HCT116 (cell line): ENCODE measurements at places on chromosomes 11 and 22.

DNA sequence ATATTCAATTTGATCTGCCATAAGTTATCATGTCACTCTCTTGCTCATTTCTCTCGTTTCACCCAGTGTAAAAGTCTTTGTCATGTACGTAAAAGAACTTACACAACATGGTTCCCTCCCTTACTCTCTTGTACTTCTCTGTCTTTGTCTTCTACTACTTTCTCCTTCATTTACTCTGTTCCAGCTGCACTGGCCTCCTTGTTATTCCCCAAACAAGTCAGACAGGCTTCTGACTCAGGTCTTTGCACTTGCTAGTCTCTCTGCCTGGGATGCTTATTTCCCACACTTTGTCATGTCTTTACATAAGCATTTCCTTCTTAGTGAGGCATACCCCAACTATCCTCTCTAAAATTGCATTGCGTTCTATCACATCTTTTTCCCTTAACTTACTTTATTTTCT lies 117.3 kb downstream of the CYP2R1 start:
- no peaks in the 10 kb centered on the region for H3K27me3 ChIP-seq
- no peaks in the 10 kb centered on the region for H3K4me1 ChIP-seq
- H3K4me3 ChIP-seq = no peak overlapping the region
- no peak for DNase-seq

- H3K27ac ChIP-seq = no peak overlapping the region
- no peaks in the 10 kb centered on the region for H3K4me1 ChIP-seq
- H3K4me3 ChIP-seq = no peak overlapping the region
- H3K27me3 ChIP-seq = no peaks in the 10 kb centered on the region
Measured at GRCh38 chr11:2591805-2592204, 108.0 kb downstream of the KCNQ1OT1 start.

- no peak for DNase-seq
- H3K4me3 ChIP-seq = no peak overlapping the region
- no peaks in the 10 kb centered on the region for H3K36me3 ChIP-seq
- no peaks in the 10 kb centered on the region for H3K27me3 ChIP-seq
- H3K27ac ChIP-seq = no peak overlapping the region
Measured at GRCh38 chr22:40748388-40749355, 69.4 kb downstream of the MCHR1 start.

DNA sequence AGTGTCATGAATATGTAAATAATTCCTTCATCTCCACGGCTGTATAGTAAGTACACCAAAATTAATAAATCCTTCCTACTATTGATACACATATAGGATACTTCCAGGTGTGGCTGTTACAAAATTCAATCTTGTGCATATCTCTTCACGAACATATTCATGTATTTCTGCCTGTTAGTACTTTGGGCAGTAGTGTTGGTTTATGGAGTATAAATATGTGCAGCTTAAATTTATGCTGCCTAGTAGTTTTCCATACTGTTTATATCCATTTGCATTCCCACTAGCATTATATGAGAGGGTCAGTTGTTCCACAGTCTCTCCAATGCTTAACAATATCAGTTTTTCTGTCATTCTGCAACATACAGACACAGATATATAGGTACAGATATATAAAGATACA lies 3.9 kb upstream of the OR5M8 start:
- H3K27me3 ChIP-seq = no peaks in the 10 kb centered on the region
- no peaks in the 10 kb centered on the region for H3K36me3 ChIP-seq
- no peak overlapping the region for H3K27ac ChIP-seq
- DNase-seq = no peak

- H3K36me3 ChIP-seq = no peaks in the 10 kb centered on the region
- no peaks in the 10 kb centered on the region for H3K4me1 ChIP-seq
- H3K27me3 ChIP-seq = no peaks in the 10 kb centered on the region
- H3K27ac ChIP-seq = no peak overlapping the region
- no peak for DNase-seq
- no peak overlapping the region for H3K4me3 ChIP-seq
Measured at GRCh38 chr11:5643585-5643984, 18.8 kb downstream of the TRIM34 start.

DNA sequence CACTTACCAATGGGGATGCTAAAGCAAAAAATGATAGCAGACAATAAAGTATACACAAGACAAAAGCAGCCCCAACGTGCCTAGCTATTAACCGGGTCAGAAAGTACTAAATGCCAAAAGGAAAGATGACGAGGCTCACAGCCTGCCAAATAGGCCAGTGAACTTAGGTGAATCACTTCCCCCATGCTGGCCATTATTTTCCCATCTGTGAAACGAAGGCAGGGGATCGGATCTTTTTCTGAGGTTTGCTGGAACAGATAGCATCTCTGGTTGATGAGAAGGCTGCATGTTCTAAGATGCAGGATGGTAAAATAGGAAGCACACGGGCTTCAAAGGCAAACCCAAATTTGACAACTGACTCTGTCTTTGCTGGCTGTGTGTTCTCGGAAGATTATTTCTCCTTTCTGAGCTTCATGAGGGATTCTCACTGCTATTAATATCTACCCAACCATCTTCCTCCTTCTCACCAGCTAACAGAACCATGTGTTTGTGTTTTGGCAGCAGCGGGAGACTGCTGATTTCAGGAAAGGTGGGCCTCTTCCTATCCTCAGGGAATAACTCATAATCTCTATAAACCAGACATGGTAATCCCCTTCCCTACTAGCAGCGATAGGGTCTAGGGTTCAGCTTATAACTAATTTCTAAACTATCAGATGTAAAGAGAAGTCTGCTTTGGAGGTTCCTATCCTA lies 390.7 kb downstream of the LARGE1 start:
- H3K36me3 ChIP-seq = no peaks in the 10 kb centered on the region
- H3K27ac ChIP-seq = no peak overlapping the region
- no peak for DNase-seq
- H3K4me1 ChIP-seq = no peaks in the 10 kb centered on the region

DNA sequence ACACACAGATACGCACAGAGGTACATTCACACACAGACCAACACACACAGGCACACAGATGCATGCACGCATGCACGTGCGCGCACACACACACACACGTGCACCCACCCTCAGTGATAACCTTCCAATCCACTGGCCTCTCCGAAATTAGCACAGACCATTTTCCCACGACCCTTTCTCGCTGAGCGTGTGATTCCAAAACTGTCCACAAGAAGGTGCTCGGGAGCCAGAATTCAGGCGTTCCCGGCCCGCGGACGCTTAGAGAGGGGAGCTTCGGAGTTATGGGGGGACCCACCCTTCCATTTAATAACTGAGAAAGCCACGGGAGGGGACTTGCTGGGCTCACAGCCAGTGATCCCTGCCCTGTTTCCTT lies 33.8 kb upstream of the SLC35C1 start:
- no peaks in the 10 kb centered on the region; the same call in 1 of the 2 replicates for H3K27me3 ChIP-seq
- DNase-seq = peak; percentile 50
- peak overlapping the region; percentile 63 for H3K4me3 ChIP-seq
- H3K36me3 ChIP-seq = no peaks in the 10 kb centered on the region
- no peaks in the 10 kb centered on the region for H3K4me1 ChIP-seq

GRCh38 chr11:133927690-133928627 lies 28.8 kb downstream of the IGSF9B start:
- H3K36me3 ChIP-seq = 0 out of 2 replicates have a peak, but pooled peaks cover 6% of the 10 kb centered on the region
- H3K4me1 ChIP-seq = peaks cover 11% of the 10 kb centered on the region
- no peak overlapping the region for H3K4me3 ChIP-seq
- no peak for DNase-seq
- H3K27me3 ChIP-seq = no peaks in the 10 kb centered on the region
- H3K27ac ChIP-seq = no peak overlapping the region

- no peaks in the 10 kb centered on the region for H3K36me3 ChIP-seq
Measured at GRCh38 chr11:107180236-107180635, 162.0 kb upstream of the GUCY1A2 start.

GRCh38 chr11:9700105-9700801 lies 36.4 kb downstream of the SWAP70 start:
- H3K27me3 ChIP-seq = no peaks in the 10 kb centered on the region
- H3K4me1 ChIP-seq = no peaks in the 10 kb centered on the region
- H3K4me3 ChIP-seq = no peak overlapping the region
- DNase-seq = no peak
- H3K36me3 ChIP-seq = no peaks in the 10 kb centered on the region

- no peak overlapping the region for H3K27ac ChIP-seq
- no peak for DNase-seq
- H3K4me3 ChIP-seq = no peak overlapping the region
- H3K27me3 ChIP-seq = no peaks in the 10 kb centered on the region
Measured at GRCh38 chr11:64000026-64000739, 13.9 kb downstream of the OTUB1 start.

DNA sequence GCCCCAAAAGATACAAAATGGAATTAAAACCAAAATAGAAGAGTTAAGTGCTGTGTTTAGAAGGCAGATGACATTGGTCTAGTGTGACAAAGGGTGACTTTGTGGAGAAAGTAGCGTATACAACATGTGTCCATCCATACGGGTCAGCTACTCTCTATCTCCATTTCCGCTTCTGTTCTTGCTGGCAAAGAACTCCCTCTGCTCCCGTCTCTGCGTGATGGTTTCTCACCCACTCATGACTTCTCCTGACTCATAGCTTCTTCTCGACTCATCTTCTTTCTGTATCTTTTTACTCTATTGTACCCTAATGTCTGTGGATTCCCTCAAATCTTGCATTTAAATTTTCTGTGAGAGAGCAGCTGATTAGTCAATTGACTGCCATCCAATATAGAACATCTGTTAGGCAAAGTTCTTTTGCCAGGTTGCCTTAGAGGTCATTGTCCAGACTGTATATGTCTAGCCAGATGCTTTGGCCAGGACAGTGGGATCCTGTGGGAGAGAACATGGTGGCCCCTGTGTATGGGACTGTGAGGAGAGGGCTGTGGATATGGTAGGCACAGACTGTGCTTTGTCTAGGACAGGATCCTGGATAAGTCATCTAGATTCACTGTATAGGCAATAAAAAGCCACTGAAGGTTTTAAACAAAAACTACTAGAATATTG lies 28.4 kb downstream of the MMP13 start:
- H3K36me3 ChIP-seq = no peaks in the 10 kb centered on the region
- H3K4me3 ChIP-seq = no peak overlapping the region
- no peaks in the 10 kb centered on the region; the same call in 1 of the 2 replicates for H3K27me3 ChIP-seq
- no peak overlapping the region for H3K27ac ChIP-seq
- no peaks in the 10 kb centered on the region for H3K4me1 ChIP-seq

DNA sequence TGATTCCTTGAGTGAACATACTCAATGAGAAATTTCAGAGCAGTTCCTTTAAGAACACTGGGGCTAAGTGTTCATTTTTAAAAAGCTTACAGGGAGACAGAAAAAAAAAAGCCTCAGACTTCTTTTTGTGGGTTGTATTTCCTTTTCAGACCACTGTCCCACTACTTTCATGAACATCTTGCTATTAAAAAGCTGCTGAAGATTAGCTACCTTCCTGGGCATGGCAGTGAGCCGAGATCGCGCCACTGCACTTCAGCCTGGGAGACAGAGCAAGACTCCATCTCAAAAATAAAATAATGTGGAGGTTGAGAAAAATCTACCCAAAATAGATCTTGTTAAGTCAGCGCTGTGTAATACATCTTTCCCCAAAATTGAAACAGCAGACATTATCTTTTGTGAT lies 10.8 kb downstream of the TRAF6 start:
- no peak overlapping the region for H3K27ac ChIP-seq
- no peak for DNase-seq
- H3K4me3 ChIP-seq = no peak overlapping the region
- H3K27me3 ChIP-seq = no peaks in the 10 kb centered on the region
- H3K36me3 ChIP-seq = peaks cover 9% of the 10 kb centered on the region
- H3K4me1 ChIP-seq = peaks cover 13% of the 10 kb centered on the region

DNA sequence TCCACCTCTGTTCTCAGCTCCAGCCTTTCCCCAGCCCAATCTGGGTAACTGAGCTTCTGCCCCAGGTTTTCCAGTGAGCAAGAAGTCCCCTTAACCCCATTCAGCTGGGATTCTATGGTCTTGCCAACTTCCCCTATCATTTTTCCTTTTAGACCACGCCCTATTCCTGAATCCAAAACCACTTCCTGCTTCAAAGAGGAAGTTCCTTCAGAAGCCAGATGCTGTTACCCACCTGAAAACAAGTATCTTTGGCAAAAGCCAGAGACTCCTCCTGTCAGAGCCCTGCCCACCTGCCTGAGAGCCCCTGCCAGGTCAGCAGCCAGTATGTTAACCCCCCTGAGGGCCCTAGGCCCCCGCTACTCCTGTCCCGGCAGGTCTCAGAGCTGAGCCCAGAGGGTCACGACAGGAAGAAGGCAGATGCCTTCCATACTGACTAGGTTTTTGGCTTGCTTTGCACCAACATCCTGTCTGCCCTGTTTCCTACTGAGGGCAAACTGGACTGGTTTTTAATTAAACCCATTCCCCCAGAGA lies 20.3 kb upstream of the MICAL2 start:
- DNase-seq = peak; percentile 54
- H3K4me1 ChIP-seq = peaks cover 48% of the 10 kb centered on the region
- peak overlapping the region; percentile 86 for H3K27ac ChIP-seq
- no peaks in the 10 kb centered on the region for H3K36me3 ChIP-seq

DNA sequence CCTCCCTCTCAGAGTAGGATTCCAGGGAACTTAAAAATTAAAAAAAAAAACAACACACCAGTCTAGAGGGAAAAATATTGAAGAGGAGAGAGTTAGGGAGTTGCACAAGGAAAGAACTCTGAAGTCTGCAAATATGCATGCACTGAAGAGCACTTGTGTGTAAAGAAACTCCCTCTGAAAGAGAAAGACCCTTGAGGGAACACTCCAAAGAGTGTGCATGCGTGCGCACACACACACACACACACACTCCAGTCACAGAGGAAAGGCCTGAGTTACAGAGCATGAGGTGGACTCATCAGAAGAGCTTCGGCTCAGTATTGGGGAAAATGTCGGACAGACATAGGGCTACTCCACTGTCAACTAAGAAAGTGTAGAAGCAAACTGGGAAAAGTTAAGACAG lies 30.1 kb downstream of the GGTLC2 start:
- DNase-seq = no peak
- H3K27ac ChIP-seq = no peak overlapping the region
- no peaks in the 10 kb centered on the region for H3K4me1 ChIP-seq
- no peaks in the 10 kb centered on the region for H3K36me3 ChIP-seq

DNA sequence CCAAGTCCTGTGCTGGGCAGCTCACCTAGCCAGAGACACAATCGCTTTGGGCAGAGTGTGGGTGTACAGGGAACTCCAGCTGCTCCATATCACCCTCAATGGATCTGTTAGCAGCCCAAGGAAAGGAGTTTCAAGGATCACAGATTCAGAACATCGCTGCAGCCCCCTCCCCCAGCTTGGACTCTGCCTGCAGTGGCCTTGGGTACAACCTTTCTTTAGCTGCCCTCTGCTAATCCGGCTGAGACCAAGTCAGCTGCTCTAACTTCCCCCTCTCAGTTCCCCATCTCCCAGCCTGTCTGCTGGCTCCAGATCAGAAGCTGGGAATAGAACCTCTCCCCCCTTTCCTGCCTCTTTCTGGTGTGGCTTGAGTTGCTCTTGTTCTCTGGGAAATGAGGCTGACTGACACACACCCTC lies 1.3 kb downstream of the TMEM86A start:
- H3K27ac ChIP-seq = peak overlapping the region; percentile 23; the same call in 1 of the 2 replicates
- DNase-seq = no peak
- peaks cover 25% of the 10 kb centered on the region for H3K4me1 ChIP-seq
- no peaks in the 10 kb centered on the region for H3K36me3 ChIP-seq

GRCh38 chr11:35009944-35010342 lies 93.5 kb downstream of the PDHX start:
- H3K4me3 ChIP-seq = peak overlapping the region; percentile 21
- no peaks in the 10 kb centered on the region for H3K27me3 ChIP-seq
- no peak for DNase-seq
- peak overlapping the region; percentile 99 for H3K27ac ChIP-seq
